ENCODE measurements at places on chromosomes 12 and 14. TPM values are rescaled to one million over a fixed set of nuclear protein-coding genes. Genes with fewer than 3 reads are reported as not detected.

SIX1 gene
- polyA plus RNA-seq = not detected

EMP1 gene
- not detected for polyA plus RNA-seq

FSCB gene
- polyA plus RNA-seq = not detected

AP5M1 gene
- polyA plus RNA-seq = 81.2 TPM

ITGA7 gene
- polyA plus RNA-seq = 4.4 TPM

Measured in Purkinje cell (primary cell).